Activated naive CD8-positive, alpha-beta T cell treated with anti-CD3 and anti-CD28 coated beads for 36 hours (primary cell): ENCODE measurements at places on chromosomes 2 and 18.

DNA sequence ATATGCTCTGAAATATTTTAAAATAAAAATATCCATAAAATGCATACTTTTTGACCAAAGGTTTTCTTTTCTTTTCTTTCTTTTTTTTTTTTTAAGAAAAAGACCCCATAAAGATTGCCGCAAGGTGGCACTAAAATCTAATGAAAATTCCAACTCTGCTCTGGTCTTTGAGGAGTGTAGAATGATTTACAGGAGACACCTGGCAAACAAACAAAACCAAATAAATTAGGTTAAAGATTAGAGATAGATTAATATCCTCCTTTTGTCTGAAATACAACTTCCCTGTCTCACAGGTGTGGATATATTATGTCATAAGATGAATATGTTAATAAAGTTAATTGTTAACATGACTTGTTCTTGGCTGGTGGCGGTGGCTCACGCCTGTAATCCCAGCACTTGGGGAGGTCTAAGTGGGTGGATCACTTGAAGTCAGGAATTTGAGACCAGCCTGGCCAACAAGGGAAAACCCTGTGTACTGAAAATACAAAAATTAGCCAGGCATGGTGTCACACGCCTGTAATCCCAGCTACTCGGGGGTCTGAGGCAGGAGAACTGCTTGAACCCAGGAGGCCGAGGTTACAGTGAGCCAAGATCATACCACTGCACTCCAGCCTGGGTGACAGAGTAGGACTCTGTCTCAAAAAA is 3.5 kb upstream of the RHOB start:
- H3K4me3 ChIP-seq, result no peak overlapping the region
- no peaks in the 10 kb centered on the region for H3K36me3 ChIP-seq
- H3K27me3 ChIP-seq, result peaks cover 26% of the 10 kb centered on the region
- no peak for DNase-seq
- peaks cover 6% of the 10 kb centered on the region for H3K4me1 ChIP-seq

DNA sequence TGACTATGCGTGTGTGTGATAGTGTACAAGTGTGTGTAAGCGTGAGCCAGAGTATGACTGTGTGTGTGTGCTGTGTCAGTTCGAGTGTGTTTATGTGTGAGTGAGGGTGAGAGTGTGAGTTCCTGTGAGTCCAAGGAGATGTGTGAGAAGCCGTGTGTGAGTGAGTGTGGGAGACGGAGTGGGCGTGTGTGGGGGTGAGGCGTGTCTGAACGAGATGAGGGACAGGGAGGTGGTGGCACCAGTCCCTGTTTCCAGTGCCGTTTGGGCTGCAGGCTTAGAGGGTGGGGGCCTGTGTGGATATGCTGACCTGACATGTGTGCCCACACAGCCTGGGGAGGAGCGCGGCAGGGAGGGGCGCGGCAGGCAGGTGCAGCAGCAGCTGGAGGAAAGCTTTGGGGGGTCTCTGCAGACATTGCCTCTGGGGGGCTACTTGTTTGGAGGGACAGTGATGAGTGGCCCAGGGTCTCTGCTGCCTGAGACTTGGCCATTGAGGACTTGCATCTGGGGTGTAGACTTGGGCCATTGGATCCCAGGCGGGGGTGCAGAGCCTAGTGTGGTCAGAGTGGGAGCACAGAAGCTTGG is 41.6 kb downstream of the GLI2 start:
- DNase-seq, result no peak
- no peaks in the 10 kb centered on the region for H3K4me1 ChIP-seq
- H3K27ac ChIP-seq, result no peak overlapping the region
- H3K4me3 ChIP-seq, result no peak overlapping the region

- H3K27ac ChIP-seq, result no peak overlapping the region
- no peaks in the 10 kb centered on the region for H3K36me3 ChIP-seq
- H3K4me1 ChIP-seq, result peaks cover 5% of the 10 kb centered on the region
Observed at GRCh38 chr2:176758426-176758825, 454.2 kb upstream of the HNRNPA3 start.

DNA sequence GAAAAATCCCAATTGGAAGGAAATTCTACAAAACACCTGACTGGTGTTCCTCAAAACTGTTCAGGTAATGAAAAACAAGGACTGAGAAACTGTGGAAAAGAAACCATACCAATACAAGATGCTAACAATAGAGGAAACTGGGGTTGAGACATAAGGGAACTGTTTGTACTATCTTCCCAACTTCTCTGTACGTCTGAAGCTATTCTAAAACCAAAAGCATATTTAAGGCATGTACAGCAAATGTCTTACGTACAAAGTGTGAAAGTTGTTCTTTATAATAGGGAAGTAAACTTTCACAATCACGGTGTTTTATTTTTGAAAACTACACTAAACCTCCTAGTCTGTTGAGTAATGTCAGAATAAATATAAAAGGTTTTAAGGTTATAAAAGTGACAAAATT is 776.1 kb upstream of the RAB6C start:
- no peaks in the 10 kb centered on the region for H3K4me1 ChIP-seq
- no peaks in the 10 kb centered on the region for H3K36me3 ChIP-seq
- peaks cover 3% of the 10 kb centered on the region for H3K27me3 ChIP-seq
- no peak for DNase-seq
- no peak overlapping the region for H3K27ac ChIP-seq
- no peak overlapping the region for H3K4me3 ChIP-seq

- H3K36me3 ChIP-seq, result no peaks in the 10 kb centered on the region
- H3K4me3 ChIP-seq, result no peak overlapping the region
- H3K4me1 ChIP-seq, result peaks cover 15% of the 10 kb centered on the region
- H3K27me3 ChIP-seq, result no peaks in the 10 kb centered on the region
- H3K27ac ChIP-seq, result no peak overlapping the region
Observed at GRCh38 chr2:84482603-84483002, 23.5 kb upstream of the SUCLG1 start.
